Activated T-cell treated with anti-CD3 and anti-CD28 coated beads, Interleukin-2, amount 50 U/mL, for 4 hours (primary cell): ENCODE measurements at places on chromosomes 4 and X. TPM values are rescaled to one million over a fixed set of nuclear protein-coding genes. Genes with fewer than 3 reads are reported as not detected.

The PASD1 gene
- total RNA-seq, result not detected

The TRAM1L1 gene
- not detected for total RNA-seq

The DCAF12L2 gene
- not detected for total RNA-seq

The ZNF718 gene
- total RNA-seq, result 6.4 TPM

The TCEAL6 gene
- not detected for total RNA-seq

The DKC1 gene
- 286 TPM for total RNA-seq

The RRH gene
- total RNA-seq, result 0.27 TPM

The PAGE2B gene
- total RNA-seq, result not detected

The ADAMTS3 gene
- 0.11 TPM for total RNA-seq

The FAM236A gene
- not detected for total RNA-seq

The CD38 gene
- total RNA-seq, result 19.3 TPM

The ADH1C gene
- 0.20 TPM for total RNA-seq

The XAGE1A gene
- not detected for total RNA-seq

The CCDC120 gene
- total RNA-seq, result 4.2 TPM

DNA sequence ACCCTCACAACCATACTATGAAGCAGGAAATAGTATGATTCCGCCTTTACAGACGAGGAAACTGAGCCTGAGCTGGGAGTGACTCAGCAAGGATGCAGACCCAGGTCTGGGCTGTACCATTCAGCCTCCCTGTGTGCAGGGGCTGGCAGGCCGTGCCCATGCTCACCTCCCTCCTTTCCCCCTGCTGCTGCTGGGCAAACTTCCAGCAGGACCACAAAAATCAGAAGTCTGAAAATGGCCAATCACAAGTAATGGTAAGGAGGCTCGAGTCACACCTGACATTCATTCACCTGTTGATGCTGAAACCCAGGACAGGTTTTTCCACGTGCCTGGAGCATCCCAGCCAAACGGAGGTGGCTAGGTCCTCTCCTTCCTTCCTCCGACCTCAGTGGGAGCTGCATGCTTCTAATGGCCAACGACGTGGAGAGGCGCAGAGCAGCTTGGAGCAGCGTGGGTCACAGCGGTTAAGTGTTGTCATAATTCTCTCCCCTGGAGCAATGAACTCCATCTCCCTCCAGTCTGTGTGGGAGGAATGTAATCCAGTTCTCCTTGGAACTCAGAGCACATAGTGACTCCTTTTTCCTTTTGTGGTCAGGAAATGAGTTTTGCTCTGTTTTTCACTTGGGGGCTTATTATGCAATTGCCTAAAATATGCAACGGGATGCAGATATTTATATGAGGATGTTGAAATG, 371.7 kb downstream of the BCOR start:
- DNase-seq, result no peak

DNA sequence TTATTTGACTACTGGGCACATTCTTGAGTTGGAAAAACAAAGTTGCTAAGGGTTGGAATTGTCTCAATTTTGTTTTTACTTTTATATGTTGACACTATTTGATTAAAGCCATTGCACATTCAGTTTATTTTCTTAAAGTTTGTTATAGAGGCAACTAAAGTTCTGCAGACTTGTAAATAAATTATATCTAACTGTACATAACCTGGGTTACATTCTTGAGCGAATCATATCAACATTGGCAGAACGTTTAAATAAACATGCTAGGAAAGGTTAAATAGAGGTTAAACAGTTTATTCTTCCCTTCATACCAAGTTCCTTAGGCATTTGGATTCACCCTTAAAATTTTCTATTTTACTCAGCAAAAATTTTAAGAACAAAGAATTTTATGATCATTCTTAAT, 74.5 kb downstream of the UCHL1 start:
- DNase-seq, result no peak

GRCh38 chrX:103846386-103846785, 14.3 kb upstream of the RAB9B start:
- DNase-seq, result no peak

GRCh38 chrX:46255046-46255445, 290.2 kb downstream of the ZNF674 start:
- no peak for DNase-seq

- no peak for DNase-seq
These were observed 232.2 kb upstream of the MAOA start for GRCh38 chrX:43423876-43424275.

DNA sequence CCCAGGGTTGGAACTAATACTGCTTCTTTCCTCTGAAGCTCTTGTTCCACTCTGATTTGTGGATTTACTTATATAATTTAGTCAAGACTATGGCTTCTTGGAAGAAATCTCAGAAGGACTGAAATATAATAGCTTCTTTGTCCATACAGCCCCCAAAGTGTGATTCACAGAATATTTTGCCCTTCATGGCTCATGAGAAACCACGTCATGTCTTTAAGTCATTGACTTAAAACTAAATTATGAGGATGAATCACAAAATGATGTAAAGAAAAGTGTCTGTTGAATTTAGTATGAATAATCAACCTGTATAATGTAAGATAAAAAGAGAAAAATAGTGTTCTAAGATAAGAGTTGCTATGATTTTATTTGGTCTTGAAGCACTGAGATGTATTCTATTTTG, 43.3 kb upstream of the AGA start:
- DNase-seq, result no peak

- no peak for DNase-seq
These were observed 467.8 kb downstream of the PCDH7 start for GRCh38 chr4:31187979-31188378.

- no peak for DNase-seq
These were observed 27.0 kb downstream of the ARHGEF9 start for GRCh38 chrX:63758011-63758410.

DNA sequence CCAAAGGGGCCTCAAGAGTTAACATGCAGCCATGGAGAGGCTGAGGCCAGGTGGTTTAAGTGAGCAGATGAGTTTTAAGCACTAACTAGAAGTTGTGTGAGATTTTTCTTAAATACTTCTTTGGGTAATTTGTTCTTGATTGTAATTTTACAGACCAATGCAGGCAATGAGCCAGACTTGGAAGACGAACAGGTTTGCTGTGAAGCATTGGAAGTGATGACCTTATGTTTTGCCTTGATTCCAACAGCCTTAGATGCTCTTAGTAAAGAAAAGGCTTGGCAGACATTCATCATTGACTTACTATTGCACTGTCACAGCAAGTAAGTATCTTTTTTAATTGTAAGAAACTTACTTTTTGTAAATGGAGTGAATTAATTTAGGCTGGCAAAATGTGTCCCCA, 103.9 kb downstream of the USP9X start:
- no peak for DNase-seq

- DNase-seq, result no peak
These were observed 39.8 kb downstream of the MFAP3L start for GRCh38 chr4:169986369-169986768.

DNA sequence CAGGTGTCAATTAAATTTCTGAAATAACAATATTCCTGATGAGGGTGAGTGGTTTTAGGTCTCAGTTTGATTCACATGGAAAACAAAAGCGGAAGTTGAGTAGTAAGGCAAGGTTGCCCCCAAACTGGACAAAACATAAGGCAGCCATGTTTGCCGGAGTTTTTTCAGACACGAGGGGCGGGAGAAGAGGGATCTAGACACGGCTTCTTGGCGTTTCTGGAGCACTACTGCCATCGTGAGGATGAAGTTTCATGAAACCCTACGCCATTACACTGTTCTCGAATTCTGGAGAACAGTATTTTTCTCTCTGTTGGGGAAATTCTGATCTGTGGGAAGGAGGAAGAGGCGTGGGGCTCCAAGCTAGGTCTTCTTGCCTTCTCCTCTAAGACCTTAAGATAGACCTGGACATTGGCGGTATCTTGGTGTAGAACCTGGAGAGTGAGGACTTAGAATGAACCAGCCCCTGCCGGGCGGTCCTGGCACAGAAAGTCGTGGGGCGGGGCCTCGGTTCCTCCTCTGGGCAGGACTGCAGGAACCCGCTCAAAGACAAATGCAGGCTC, 160.3 kb downstream of the OR13H1 start:
- peak; percentile 90 for DNase-seq

- DNase-seq, result no peak
These were observed 162.0 kb downstream of the NKX6-1 start for GRCh38 chr4:84336964-84337705.

DNA sequence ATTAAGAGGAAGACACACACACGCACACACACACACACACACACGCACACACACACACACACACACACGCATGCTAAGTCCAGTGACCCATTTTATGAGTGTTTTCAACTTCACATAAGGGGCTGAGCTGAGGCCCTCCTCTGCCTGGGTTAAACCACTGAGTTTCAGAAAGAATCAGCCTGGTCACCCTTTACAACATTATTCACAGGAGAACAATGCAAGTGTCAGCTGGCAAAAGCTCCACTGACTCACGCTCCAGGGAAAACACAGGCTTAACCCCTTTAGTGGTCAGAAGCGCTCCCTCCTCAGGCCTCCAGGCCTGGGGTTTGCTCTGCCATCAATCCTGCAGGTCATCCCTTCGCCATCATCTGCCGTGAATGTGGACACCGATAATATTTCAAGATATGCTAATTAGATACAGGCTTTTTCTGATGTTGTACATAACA, 46.9 kb downstream of the ACOX3 start:
- DNase-seq, result no peak

GRCh38 chr4:21009956-21010355, 309.7 kb downstream of the PACRGL start:
- DNase-seq, result no peak

DNA sequence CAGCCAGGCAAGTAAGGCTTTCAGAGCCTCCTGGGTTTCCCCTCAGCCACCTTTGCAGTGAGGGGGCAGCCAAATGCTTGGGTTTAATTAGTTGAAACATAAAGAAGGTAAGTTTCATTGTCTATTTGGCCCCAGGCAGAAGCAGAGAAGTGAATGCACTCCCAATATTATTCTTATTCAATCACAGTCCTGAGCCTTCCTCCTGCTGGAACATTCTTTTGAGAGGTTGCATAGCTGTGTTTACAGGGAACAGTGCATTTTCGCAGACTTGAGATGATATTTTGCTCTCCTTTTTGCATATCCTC, 13.9 kb downstream of the SLC2A9 start:
- DNase-seq, result no peak

DNA sequence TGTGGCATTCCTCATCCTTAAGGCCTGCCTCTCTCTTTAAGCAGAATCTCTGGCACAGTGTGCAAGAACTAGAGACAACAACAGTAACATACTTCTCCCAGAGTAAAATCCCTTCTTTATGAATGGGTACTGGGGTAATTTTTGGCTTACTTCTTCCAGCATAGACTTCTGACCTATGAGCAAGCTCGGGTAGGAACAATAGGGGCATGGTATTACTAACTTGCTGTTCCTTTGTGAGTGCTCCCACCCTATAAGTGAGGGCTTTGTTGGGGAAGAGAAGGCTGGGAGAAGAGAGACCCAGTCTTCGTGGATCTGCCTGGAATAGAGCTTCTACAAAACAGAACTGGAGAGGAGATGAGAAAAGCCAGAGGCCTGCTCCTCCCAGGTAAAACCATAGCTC, 30.2 kb downstream of the CLDN2 start:
- no peak for DNase-seq

DNA sequence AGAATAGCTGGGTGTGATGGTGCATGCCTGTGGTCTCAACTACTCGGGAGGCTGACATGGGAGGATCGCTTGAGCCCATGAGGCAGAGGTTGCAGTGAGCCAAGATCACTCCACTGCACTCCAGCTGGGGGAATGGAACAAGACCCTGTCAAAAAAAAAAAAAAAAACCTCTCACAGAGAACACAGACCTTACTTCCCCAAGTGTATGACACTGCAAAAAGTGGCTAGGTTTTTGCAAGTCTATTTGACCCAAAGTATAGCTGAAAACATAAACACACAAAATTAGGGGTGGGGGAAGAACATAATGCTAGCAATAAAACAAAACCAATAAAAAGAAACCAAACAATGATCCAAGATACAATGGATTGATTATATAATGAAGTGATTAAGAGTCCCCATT, 6.7 kb downstream of the LAMP2 start:
- DNase-seq, result no peak

GRCh38 chr4:145170223-145170622, 10.2 kb downstream of the OTUD4 start:
- DNase-seq, result no peak

DNA sequence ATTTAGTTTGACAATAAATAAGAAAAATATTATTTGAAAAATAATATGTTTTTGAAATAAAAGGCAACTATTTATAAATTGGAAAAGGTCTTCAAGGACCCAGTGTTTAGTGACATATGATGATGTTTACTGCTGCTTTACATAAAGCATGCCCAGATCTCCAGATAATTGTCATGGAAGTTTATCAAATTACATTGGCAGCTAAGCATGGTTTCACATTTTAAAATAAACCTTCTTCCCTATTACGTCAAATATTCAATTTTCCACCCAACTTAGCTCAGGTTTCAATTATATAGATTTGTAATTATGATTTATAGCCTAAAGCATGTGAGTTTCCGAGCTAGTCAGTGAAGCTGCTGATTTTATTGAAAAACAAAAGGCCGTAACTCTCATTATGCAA, 417.2 kb downstream of the CFAP47 start:
- DNase-seq, result no peak

DNA sequence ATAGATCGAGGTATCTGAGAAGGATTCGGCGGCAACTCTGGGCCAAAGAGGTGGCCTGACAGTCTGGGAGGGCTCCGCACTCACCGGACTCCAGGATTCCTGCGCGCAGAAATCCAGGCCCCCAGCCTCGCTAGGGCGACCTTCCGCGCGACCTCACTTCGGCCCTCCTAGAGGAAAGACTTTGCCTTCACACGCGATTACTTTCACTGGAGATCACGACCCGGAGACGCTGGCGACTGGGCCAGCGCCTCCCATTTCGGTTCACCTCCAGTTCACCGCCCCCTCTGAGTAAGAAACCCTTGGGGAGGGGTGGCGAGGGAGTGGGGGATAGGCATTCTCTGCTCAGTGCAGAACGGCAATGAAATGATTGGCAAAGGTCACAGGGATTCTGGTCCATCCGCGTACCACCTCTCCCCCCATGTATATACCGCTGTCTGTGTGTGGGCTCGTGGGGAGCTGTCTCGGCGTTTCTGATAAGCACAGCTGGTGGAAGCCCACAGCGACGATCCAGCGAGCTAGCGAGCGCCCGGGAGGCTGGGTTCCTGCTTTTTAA, 2.5 kb downstream of the POU3F4 start:
- no peak for DNase-seq

- DNase-seq, result no peak
These were observed 244.3 kb downstream of the CBR4 start for GRCh38 chr4:168765726-168766125.

DNA sequence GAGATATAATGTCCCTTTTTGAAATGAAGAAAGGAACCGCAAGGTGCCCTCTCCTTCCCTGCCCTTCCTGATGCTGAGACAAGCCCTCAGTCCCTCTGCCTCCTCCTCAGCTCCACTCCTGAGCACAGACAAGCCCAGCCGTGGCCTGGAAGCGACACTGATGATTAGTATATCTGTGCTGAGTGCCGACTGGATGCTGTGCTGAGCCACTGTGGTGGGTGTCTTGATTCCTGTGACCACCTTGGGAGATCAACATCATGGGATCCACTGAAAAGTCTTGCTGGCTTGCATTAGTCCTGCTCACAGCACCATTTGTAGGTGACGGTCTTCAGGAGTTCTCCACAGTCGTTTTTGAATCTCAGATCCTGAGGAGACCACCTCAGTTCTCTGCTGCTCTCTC, 59.5 kb upstream of the HGFAC start:
- DNase-seq, result no peak

- no peak for DNase-seq
These were observed 9.3 kb upstream of the RGS12 start for GRCh38 chr4:3283483-3283882.

- DNase-seq, result no peak
These were observed 50.1 kb downstream of the CENPVL3 start for GRCh38 chrX:51568586-51568985.
